NB4 (cell line): ENCODE measurements at places on chromosomes 5 and 9.

DNA sequence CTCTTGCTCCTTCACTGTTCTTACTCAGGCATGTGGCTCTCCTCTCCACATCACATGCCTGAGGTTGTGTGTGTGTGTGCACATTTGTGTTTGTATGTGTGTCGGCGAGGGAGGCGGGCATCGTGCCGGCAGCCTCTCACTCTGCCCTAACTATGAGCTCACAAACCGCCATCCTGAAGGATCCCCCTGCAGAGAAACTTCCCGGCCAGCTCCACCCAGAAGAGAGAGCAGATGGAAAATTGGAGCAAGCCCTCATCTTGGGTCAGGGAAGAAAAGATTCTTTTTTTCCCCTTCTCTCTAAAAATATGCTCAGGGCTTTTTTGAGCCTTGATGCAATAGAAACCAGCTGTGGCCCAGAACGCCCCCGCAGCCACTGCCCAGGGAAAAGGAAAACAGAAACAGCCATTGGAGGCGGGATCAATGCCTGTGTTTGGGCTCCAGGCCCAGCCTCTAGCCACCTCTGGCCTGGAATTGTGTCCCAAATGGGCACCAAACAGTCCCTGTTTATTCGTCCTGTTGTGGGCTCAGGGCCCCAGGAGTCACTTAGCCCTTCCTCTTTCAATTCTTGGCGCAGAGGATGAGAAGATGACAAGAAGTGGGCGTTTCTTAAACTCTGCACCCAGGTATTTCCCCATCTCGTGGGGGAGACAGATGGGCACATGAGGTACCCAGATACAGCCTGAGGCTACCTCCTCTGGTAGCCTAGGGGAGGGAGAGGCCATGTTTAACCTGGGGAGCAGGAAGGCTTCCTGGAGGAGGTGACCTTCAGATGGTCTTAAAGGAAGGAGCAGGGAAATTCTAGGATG, 151.5 kb downstream of the RGS3 start:
- DNase-seq: peak; percentile 36

- no peak for DNase-seq
Observed at GRCh38 chr5:129133553-129133952, 39.0 kb downstream of the ISOC1 start.

- no peak for DNase-seq
Observed at GRCh38 chr5:95669540-95669939, 13.3 kb downstream of the SPATA9 start.

DNA sequence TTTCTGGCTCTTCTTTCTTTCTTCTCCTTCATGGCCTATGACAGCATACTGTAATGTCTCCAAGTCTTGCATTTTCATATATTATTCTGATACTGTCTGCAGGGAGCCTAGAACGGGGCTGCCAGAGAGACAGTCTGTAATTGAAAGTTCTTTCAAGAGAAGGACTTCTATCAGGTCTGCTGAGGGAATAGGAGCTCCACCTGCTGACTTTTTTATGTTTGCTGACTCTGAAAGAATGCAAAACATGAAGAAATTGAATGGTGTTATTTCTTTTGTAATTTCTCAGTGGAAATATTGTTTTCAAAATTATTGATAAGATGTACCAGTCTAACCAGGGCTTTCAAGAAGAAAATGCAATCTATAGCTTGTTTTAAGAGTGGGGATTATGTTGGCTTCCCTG, 121.9 kb upstream of the RFX3 start:
- DNase-seq: peak; percentile 21

DNA sequence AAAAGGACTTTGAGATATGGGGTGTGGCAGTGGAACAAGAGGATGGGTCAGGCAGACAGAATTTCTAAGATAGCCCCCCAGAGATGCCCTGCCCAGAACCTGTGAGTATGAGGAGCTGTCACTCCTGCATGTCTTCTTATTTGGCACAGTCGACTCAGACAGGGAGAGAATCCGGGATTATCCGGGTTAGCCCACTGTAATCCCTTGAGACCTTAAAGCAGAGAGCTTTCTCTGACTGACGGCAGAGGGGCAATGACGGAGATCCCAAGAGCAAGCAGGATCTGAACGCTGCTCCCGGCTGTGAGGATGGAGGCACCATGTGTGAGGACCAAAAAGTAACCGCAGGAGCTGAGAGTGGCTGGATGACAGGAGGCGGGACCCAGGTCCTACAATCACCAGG, 8.8 kb upstream of the NHP2 start:
- DNase-seq: no peak

DNA sequence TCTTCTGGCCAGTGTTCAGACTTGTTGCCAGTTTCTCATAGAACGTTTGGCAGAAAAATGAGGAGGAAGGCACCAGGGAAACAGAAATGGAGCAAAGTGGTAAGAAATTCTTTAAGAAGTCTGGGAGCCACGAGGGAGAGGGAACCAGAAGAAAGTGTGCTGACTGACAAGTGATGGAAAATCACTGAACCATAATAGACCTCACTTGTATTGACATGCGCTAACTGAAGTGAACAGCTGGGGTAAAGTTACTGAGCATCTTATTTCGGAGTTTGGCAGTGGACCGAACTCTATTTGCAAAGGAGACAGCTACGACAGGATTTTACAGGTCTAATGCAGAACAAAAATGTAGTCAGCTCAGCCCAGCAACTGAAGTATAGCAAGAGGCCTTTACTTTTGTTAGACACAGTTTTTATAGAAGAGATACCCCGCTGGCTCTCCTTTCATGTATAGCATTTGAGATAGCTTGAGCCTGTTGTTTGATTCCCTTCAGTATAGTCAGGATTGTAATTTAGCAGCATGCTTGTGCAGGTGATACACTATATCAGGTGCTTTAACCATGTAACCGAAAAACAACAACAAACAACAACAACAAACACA, 53.6 kb downstream of the HMHB1 start:
- DNase-seq: no peak

DNA sequence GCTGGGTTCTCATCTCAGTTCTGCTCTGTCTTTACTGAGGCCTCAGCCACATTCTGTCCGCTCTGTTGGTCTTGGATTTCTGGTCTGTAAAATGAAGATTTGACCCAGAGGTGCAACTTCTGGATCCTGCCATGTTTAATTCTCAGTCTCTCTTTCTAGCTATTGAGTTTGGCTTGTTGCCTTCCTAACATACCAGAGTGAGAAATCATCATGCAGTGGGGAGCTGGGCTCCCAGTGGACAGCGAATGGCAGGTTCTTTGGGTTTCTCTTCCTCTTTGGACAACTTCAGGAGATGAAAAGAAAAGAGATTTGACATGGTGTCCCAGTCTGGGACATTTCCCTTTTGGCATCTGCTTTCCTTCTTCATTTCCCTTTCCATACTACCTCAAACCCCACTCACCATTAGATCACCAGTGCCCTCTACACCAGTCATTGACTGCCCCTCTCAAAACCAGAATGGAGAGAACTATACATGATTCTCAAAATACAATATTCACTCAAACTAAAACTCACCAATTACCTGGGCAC, 334.7 kb downstream of the ACTL7B start:
- no peak for DNase-seq

DNA sequence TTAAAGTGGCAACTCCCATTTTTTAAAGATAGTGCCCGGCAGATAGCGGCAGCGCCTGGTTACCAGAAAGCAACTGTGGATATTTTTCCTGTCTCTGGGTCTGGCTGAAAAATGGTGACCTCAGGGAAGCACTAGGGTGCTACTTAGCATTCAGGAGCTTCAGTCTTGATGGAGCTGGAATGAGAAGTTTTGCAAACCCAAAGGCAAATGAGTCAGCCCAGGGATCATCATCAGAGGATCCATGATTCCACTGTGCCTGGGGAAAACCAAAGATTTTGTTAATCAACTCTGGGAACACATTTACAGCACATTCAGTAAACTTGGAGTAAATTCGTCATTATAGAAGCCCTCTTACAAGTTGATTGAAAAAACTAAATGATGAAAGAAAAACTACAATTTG, 26.7 kb downstream of the F2R start:
- no peak for DNase-seq

GRCh38 chr5:36900283-36900682, 23.7 kb downstream of the NIPBL start:
- DNase-seq: no peak

- no peak for DNase-seq
Observed at GRCh38 chr5:72452515-72453245, 54.5 kb downstream of the ZNF366 start.

- no peak for DNase-seq
Observed at GRCh38 chr5:66122379-66123034, 21.6 kb upstream of the SREK1 start.

DNA sequence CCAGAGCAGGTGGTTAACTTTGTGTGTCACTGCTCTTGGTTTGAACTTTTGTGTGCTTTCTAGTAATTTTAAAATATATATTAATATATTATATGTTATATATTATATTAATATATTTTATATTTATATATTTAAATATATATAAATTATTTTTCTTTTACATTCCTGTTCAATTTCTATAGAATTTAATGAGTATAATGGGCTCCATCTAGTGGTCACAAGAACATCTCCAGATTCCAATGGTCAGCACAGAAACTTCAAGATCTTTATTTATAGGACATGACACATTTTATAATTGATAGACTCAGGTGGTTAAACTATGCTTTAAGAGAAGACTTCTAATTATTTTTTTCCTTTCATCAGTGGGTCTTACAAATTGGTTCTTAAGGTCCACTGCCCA, 39.1 kb downstream of the COL23A1 start:
- DNase-seq: peak; percentile 54

- DNase-seq: peak; percentile 52
Observed at GRCh38 chr5:131109540-131110255, 55.4 kb downstream of the HINT1 start.

- DNase-seq: no peak
Observed at GRCh38 chr5:168773226-168773625, 194.1 kb upstream of the PANK3 start.

DNA sequence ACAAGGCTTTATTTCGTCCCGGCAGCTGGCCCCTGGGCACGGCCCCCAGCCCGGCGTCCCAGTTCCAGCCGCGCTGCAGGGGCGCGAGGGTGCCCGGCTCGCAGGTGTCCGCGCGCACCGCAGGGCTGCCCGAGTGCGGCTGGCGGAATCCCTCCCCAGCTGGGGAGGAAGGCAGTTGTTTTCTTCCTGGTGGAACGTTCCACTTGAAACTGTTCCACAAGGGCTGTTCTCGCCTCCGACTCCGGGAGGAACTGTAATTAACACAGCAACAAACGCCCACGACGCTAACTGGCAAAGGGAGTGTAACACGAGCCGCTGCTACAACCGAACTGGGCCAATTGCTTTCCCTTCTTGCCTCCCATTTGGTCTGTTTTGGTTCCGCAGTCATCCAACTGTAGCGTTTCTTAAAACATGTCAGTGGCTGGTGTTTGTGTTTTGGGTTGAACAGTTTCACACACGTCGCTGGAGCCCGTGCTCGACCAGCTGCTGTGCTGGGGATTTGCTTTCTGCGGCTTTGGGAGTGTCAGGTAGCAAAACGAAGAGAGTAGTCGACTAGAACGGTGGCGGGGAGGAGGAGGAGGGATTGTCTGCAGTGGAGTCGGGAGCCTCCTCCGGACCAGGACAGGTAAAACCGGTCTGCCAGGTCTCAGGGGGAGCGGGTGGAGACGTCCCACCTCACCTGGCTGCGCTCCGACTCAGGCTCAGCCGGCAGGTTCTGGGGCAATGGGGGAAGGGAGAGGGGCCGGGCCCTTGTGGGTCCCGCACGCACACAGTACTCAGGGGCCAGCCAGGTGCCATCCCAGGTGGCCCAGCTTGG, 131.6 kb upstream of the NIPBL start:
- DNase-seq: peak; percentile 71

- no peak for DNase-seq
Observed at GRCh38 chr5:16561660-16562059, 55.1 kb downstream of the RETREG1 start.

DNA sequence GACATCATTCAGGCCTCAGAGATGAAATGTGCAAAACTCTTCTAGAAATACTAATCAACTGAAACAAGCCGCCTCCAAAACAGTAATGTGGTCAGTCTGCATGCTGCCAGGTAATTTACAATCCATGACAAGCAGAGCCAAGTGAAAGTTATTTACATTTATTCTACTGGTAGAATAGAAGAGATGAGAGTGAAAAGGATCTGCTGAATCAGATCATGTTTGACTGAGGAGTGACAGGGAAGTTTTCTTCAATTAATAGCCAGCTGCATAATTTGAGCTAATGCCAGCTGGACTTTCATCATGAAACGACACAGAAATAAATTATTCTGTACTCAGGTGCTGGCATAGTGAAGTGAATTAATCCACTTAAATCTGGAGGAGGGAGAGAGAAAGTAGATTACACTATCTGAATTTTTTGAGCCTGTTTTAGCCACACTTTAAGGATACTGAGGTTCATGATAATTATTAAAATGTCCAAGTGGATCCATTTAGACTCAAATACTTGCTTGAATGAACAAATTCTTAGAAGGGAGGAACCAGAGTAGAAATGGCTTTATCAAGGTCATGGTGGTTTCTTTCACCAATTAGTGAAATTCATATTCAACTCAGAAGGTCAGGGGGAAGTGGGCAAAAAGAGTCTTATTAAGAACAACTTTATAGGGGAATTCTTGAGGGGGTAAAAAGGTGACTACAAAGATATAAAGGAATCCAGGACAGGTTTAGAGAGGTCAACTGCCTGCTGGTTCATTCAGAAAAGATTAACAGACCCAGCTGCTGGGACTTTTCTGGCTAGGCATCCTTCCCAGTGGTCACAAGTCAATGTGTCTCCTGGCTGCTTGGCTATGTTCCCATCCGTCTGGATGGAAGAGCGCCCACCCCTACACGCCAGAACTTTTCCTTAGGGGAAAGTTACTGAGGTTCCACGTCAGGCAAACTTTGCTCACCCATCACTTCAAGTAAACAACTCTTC, 350.4 kb downstream of the PDE4D start:
- DNase-seq: no peak

GRCh38 chr9:5582835-5583195, 46.1 kb upstream of the RIC1 start:
- no peak for DNase-seq

- no peak for DNase-seq
Observed at GRCh38 chr9:116844621-116845020, 157.5 kb downstream of the TRIM32 start.

- DNase-seq: no peak
Observed at GRCh38 chr9:93809204-93809940, 145.8 kb downstream of the BARX1 start.

GRCh38 chr9:34899535-34900158, 58.4 kb upstream of the PHF24 start:
- peak; percentile 88 for DNase-seq

DNA sequence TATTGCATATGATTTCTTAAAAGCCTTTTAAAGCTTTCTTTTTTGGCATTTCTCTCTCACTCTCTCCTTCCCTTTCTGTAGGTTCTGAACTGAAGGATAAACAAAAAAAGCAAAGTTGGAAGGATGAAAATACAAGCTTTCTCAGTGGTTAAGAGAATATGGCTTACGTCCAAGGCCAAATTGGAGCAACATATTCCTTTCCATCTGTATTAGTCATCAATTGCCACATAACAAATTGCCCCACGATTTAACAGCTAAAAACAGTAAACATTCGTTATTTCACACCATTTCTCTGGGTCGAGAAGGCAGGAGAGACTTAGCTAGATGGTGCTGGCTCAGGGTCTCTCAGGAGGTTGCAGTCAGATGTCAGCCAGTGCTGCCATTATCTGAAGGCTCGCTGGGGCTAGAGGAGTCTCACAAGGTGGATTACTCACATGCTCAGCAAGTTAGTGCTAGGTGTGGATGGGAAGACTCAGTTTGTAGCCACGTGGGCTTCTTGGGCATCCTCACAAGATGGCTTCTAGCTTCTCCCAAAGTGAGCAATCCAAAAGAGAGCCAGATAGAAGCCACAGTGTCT, 2.0 kb upstream of the ROR2 start:
- DNase-seq: peak; percentile 43

- no peak for DNase-seq
Observed at GRCh38 chr9:91690540-91691249, 259.3 kb downstream of the ROR2 start.
